ENCODE measurements at places on chromosomes 5 and 9. TPM values are rescaled to one million over a fixed set of nuclear protein-coding genes. Genes with fewer than 3 reads are reported as not detected.

FGF10 gene
- 7.3 TPM for total RNA-seq

DNA sequence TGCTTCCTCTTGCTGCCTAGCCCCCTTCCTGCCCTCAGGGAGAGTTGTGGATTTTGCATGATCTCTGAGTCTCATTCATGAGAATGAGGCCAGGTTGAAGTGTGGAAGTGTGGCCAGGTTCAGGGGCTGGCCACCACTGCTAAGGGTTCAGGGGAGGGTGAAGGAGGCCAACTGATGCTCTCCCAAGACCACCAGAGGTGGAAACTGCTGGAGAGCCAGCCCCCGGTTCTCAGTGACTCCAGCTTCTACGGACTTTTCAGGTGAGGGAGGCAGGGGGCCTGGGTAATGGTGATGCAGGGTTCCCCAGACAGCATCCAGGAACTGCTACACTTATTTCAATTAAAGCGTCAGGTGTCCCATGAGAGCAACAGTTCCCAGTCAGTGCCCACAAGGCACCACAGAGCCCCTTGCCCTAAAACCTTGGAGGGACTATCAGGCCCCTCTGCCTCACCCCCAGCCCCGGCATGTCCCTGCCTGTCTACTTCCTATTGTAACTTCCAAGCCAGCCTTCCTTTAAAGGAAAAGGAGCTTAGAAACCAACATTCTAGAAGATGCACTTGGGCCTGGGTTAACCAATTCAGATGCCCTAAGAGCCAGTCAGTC, 50.1 kb downstream of the AMBP start:
- H3K4me1 ChIP-seq, result no peaks in the 10 kb centered on the region
- H3K27me3 ChIP-seq, result no peaks in the 10 kb centered on the region
- H3K27ac ChIP-seq, result no peak overlapping the region

DNA sequence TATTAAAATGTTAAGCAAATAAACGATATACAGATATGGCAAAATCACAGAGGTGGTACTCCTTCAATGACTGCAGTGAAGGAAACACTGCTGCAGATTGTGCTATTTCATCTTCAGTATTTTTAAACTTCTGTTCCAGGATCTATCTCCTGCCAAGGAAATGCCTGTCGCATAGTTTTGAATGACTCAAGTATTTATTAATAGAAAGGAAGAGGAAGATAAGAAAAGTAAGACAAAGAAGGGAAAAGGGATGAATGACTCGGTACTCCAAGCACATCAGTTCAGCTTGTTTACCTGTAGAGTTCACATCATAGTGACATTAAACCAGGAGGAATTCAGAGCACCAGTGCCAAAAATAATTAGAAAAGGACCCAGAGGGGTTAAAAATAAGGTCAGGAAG, 5.1 kb upstream of the GPX8 start:
- H3K27ac ChIP-seq, result no peak overlapping the region
- no peaks in the 10 kb centered on the region for H3K4me1 ChIP-seq
- no peaks in the 10 kb centered on the region for H3K27me3 ChIP-seq
- no peak for DNase-seq
- no peaks in the 10 kb centered on the region for H3K36me3 ChIP-seq
- no peak overlapping the region for H3K4me3 ChIP-seq

DNA sequence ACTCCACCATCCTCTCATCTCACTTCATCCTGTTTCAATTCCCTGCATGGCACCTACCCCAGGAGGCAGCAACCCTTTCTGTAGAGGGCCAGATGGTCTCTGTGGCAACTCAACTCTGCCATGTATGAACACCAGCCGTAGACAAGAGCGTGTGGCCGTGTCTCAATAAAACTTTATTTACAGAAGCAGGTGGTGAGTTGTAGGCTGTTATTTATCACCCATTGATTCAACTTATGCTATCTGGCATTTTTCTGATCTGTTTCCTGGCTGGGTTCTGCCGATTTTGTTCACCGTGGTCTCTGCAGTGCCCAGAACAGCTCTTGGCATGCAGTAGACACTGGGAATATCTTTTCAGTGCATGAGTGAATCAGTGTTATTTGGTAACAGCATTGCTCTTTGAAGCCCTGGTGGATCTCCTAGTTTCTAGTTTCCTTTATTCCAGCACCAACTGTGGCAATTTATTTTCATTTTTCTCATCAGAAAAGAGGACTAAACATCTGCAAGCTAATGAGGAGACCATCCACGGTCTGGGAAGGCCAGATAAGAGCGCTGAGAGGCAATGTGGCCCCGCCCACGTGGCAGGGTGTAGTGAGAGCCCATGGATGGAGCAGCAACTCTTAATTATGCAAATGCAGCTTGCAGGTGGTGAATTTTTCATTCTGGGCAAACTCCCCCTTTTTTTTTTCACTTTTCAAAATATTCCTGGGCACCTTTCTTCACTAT, 77.9 kb downstream of the CTSL start:
- H3K36me3 ChIP-seq, result no peaks in the 10 kb centered on the region
- no peaks in the 10 kb centered on the region for H3K27me3 ChIP-seq
- no peak overlapping the region for H3K4me3 ChIP-seq
- no peaks in the 10 kb centered on the region for H3K4me1 ChIP-seq
- DNase-seq, result no peak

DNA sequence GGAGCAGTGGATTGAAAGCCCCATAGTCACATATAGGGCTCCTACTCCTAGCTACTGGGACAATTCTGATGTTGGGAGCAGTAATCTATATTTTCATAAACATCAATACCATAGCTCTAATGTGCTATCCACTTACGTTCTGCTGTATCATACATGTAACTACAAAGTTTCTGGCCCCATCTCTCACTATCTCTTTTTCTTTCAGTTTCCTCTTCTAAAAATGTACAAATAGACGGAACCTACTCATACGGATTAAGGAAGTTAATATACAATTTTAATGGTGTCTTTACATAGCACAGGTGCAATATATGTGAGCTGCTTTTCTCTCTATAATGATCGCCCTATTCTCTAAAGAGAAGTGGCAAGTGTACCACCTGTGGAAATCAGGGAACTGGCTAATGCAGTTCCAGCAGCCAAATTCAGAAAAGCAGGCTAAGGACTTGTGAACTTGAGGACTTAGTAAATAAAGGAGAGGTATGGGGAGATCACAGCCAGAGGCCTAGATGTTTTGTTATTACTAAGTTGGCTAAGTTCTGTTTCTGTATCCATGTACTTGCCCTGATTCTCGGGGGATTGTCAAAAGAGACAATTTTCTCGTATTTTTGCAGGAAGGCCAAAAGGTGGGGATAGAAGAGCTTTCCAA, 1021.9 kb downstream of the CDH12 start:
- no peaks in the 10 kb centered on the region for H3K4me1 ChIP-seq
- no peaks in the 10 kb centered on the region for H3K27me3 ChIP-seq
- no peak for DNase-seq
- no peaks in the 10 kb centered on the region for H3K36me3 ChIP-seq
- no peak overlapping the region for H3K27ac ChIP-seq
- no peak overlapping the region for H3K4me3 ChIP-seq

DNA sequence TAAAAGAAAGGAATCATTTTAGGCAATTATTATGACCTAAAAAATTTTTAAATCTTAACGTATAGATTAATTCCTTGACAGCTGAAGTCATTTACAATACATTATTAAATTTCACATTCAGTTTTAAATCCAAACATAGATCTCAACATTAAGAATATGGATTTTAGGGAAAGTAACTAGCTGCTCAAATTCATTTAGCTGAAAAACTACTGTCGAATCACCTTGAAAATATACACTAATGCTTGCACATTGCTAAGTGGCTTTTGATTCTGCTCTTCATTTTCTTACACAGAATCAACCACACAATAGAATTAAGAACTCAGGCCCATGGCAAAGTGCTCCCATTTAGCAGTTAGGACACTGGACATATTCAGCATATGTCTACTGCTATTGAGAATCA, 454.2 kb downstream of the RAB3C start:
- no peak for DNase-seq
- H3K4me1 ChIP-seq, result peaks cover 31% of the 10 kb centered on the region
- H3K36me3 ChIP-seq, result no peaks in the 10 kb centered on the region
- H3K27me3 ChIP-seq, result no peaks in the 10 kb centered on the region
